ENCODE measurements at places on chromosomes 1 and 21. TPM values are rescaled to one million over a fixed set of nuclear protein-coding genes. Genes with fewer than 3 reads are reported as not detected.

Gene FAF1
- total RNA-seq, result 104 TPM

Gene GALE
- 97.9 TPM for total RNA-seq

Gene LHX8
- total RNA-seq, result not detected

Gene ANXA9
- 15.4 TPM for total RNA-seq

Gene OLIG2
- total RNA-seq, result not detected

Gene CCDC185
- total RNA-seq, result 0.17 TPM

Gene TEX50
- not detected for total RNA-seq

Gene MTHFR
- total RNA-seq, result 21.0 TPM

Gene ATP1A2
- total RNA-seq, result not detected

Gene SFN
- 103 TPM for total RNA-seq

Gene KCNE2
- not detected for total RNA-seq

Gene PIGM
- total RNA-seq, result 13.2 TPM

Gene RPS6KA1
- total RNA-seq, result 28.1 TPM

Gene IPO9
- 98.8 TPM for total RNA-seq

Gene LORICRIN
- not detected for total RNA-seq

Gene MYOM3
- total RNA-seq, result 1.0 TPM

Gene LIN28A
- total RNA-seq, result not detected

Gene S100B
- total RNA-seq, result not detected

Gene PAPPA2
- total RNA-seq, result 0.05 TPM

Gene CLCA4
- not detected for total RNA-seq

Gene LMX1A
- not detected for total RNA-seq

Gene C1orf21
- 20.6 TPM for total RNA-seq

Gene OMA1
- 35.2 TPM for total RNA-seq

Gene S100A8
- not detected for total RNA-seq

Gene VWA5B1
- not detected for total RNA-seq

Gene LCE1E
- not detected for total RNA-seq

Gene CELA2A
- not detected for total RNA-seq

Gene LEFTY1
- total RNA-seq, result not detected

Gene FCRLB
- total RNA-seq, result 1.9 TPM

Gene IGSF9
- total RNA-seq, result 7.5 TPM

Gene RHOU
- total RNA-seq, result 8.2 TPM

Gene CC2D1B
- 42.6 TPM for total RNA-seq

Gene FCRL5
- total RNA-seq, result not detected

Measured in Calu3 (cell line).